Fibroblast of skin of right biceps (primary cell): ENCODE measurements at places on chromosomes 1 and 21.

DNA sequence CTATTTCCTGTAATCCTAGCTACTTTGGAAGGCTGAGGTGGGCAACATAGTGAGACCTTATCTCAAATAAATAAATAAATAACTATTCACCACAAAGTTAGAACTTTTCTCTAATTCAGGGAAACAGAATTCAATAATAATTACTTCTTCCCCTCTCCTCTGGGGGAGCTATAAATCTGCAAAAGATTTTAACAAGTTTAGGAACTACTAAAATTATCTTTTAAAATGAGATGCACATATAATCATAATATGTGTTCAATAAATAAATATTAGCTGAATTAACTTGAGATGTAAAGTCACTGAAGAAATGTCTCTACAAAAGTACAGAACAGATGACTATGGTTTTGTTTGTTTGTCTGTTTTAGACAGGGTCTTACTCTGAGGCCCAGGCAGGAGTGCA, 14.1 kb downstream of the WDR47 start:
- no peak for DNase-seq

DNA sequence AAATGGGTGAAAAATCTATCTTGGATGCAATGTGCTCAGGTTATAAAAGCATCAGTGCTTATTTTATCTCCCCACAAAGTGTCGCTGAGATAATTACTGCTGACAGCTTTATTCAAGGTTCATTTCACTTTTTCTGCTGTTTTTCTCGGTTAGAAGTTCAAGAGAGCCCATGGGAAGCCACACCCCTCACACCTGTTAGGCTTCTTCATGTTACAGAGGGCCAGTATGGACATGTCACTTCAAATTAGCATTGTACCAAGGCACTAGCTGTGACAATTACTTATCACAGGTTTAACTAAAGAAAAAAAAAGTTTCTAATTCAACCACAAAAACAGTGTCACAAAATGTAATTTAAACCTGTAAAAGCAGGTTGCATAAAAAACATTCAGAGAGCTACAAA, 187.3 kb upstream of the DMRTA2 start:
- no peak for DNase-seq

DNA sequence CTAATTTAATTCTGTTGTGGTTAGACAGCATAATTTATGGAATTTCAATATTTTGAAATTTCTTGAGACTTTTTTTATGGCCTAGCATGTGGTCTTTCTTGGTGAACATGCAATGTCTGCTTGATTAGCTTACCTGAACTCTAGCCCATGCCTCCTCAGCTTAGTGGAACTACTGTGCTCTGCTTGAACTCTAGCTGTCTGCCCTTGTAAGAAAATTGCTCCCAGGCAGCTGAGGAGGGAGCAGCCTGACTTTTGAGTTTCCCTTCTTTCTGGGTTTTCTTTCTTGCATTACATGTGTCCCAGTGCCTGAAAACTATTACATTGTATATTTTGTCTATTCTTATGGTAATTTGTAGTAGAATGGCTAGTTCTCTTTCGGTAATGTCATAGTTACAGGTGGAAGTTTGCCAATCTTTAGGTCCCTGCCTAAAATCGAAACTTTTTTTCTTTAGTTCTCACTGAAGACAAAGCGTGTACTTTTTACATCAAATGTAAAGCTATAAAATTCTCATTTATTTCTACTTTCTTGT, 105.3 kb downstream of the MAST2 start:
- no peak for DNase-seq

DNA sequence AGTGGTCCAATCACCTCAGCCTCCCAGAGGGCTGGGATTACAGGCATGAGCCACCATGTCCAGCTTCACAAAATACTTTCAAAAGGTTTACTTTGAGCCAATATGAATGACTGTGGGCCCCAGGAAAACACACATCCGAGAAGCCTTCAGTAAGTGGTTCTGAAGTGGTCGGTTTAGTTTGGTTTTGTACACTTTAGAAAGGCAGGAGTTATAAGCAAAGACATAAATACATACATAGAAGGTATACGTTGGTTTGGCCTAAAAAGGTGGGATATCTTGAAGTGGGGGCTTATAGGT, 3.2 kb upstream of the MIB2 start:
- no peak for DNase-seq
